ENCODE measurements at places on chromosomes 1 and 21. TPM values are rescaled to one million over a fixed set of nuclear protein-coding genes. Genes with fewer than 3 reads are reported as not detected.

GRCh38 chr1:247184254-247184653 is 12.4 kb upstream of the ZNF124 start:
- no peak for DNase-seq

- DNase-seq: no peak
Observed at GRCh38 chr1:18948048-18948912, 8.2 kb downstream of the IFFO2 start.

DNA sequence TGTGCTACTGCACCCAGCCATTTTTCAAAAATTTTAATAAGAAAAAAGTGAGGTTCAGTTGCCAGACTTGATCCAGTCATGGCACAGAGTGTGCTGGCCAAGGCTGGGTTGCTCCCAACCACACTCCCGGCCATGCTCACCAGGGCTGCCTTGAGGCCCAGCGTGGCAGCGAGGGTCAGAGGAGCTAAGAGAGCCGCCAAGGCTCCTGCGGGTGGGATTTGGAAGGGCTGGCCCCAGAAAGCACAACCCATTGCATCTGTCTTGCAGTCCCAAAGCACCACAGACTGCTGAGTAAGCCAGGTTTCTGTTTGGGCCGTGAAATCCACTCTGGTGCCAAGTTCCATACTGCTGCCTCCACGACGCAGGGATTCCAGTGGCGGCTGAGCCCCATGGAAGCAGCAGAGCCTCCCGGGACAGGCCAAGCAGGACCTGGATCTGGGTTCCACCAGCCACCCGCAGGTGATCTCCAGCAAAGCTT is 22.6 kb downstream of the ZBTB17 start:
- no peak for DNase-seq

GRCh38 chr1:106063510-106063909 is 993.0 kb upstream of the PRMT6 start:
- DNase-seq: no peak

Gene MPL
- 0.24 TPM for total RNA-seq

GRCh38 chr1:224333309-224333926 is 3.4 kb upstream of the NVL start:
- DNase-seq: no peak

Gene FCAMR
- not detected for total RNA-seq

Gene SPATA1
- total RNA-seq: 1.9 TPM

Gene SLC25A34
- total RNA-seq: 2.6 TPM

Gene KRTAP21-3
- not detected for total RNA-seq

Gene SEC16B
- 3.3 TPM for total RNA-seq

- DNase-seq: no peak
Observed at GRCh38 chr1:117659550-117660270, 53.9 kb downstream of the TENT5C start.

Gene LDLRAD1
- 6.5 TPM for total RNA-seq

DNA sequence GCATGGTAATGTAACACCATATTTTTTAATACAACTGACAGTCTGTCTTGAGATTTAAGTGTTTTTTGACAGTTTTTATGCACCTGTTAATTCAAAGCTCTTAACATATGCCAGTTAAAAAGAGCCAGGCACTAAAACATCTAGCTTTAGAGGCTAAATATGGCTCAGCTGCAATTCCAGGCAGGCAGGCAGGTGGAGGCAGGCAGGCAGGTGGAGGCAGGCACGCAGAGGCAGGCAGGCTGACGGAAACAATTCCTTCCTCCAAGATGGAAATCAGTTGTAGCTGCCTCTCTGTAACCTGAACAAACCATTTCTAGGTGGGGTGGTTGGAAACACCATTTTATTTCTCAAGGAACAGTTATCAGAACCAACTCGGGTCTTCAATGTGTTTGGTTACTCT is 51.2 kb downstream of the GORAB start:
- no peak for DNase-seq

DNA sequence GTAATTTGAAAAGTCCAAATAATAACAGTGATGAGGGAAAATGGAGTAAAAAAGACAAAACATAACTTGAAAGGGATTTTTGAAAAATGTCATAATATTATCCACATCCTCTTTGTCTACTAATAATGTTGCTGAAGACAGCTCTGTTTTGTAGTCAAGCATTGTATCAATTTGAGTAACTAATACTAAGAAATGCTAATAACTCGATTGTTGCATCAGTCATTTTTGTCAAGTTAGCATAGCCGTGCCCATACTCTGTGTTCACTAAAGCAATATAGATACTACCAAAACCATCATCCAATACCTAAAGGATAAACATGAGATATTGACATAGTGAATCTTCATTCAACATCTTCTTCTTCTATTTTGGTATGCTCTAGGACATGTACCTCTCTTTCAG is 17.3 kb downstream of the PDC start:
- DNase-seq: no peak

Gene DNAJC8
- 74.3 TPM for total RNA-seq
